ENCODE measurements at places on chromosomes 4 and X.

- no peak for DNase-seq
Observed at GRCh38 chr4:11223311-11223710, 205.4 kb downstream of the HS3ST1 start.

DNA sequence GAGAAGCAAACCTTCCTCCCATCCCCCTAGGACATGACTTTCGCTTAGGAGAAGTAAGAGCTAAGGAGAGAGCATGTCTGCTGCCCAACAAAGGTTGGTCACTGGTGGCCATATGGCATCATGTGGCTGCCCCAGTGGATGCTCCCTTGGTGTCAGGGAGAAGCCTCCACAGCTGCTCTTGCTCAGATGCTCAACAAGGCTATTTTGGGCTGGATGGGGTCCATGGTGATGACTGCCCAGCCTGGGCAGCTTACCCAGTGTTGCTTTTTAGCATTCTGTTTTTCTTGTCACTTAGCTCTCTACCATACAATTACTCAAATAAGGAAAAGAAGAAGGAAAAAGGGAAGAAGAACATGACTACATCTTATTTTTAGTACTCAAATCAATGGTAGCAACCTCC lies 48.9 kb upstream of the PPARGC1A start:
- DNase-seq: no peak

DNA sequence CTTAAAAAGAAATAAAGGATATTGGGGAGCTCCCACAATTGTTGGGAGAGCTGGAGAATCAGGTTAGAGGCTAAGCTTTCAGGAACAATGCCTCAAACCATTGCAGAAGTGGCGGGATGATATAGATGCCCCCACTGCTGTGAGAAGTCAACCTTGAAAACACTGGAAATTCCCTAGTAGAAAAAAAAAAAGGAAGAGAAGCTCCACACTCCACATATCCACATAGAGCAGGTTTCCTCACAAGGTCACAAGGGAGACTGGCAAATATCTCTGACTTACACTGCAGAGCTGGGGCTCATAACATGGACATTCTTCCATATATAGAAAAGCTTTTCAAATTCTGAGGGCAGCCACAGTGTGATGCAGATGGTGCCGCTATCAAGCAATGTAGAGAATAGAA lies 22.7 kb upstream of the OGT start:
- DNase-seq: no peak

DNA sequence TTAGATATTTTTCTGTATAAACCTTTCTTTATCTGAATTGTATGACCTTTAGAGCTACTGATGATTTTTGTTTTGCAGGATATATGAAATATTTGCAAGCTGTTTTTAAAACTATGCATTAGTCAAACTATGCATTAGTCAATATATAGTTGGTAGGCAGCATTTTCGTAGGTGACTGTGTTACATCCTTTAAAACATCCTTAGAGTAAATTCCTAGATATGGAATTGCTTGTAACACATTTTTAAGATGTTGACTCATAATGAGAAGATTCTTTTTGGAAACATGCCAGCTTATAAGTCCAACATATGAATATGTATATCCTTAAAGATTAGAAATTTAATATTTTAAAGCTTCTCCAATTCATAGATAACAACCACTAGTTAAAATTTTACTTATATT lies 1768.5 kb downstream of the PCDH7 start:
- no peak for DNase-seq

GRCh38 chr4:55866973-55867574 lies 13.6 kb downstream of the EXOC1 start:
- DNase-seq: peak; percentile 70

DNA sequence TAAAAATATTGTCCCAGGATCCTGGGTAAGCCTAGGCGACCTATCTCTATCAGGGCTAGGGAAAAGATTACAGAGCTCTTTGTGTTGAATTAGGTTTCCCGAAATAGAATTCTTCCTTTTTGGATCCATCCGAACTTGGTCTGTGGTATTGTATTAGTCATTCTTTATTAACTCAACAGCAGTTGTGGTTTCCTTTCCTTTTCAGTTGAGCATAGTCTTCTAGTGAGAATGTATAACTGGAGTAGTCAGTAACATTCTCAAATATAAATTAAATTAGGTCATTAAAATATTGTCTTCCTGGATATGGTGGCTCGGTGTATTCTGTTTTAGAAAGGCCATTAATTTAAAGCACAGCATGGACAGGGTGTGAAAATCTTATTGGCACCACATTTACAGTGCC lies 520.4 kb downstream of the NLGN4X start:
- no peak for DNase-seq

- no peak for DNase-seq
Observed at GRCh38 chr4:40357738-40358137, 22.6 kb downstream of the CHRNA9 start.

DNA sequence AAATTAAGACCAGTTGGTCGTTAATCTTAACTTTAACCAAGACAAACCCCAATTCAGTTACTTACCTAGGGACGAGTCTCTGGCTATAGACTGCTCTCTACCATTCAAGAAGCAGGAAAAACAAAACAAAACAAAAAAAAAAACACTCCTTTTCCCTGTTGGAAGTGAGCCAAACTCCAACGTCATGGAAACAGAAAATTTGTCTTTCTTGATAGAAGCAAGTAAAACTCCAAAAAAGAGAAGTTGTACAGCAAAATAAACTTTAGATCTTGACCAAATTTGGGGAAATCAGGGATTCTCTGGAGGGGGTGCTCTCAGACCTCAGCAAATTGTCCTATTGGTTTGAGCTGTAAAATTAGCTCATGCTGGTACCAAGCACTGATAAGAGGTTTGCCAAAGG lies 3.7 kb downstream of the CNGA1 start:
- no peak for DNase-seq

GRCh38 chr4:145956288-145956890 lies 17.8 kb upstream of the ZNF827 start:
- peak; percentile 25 for DNase-seq

DNA sequence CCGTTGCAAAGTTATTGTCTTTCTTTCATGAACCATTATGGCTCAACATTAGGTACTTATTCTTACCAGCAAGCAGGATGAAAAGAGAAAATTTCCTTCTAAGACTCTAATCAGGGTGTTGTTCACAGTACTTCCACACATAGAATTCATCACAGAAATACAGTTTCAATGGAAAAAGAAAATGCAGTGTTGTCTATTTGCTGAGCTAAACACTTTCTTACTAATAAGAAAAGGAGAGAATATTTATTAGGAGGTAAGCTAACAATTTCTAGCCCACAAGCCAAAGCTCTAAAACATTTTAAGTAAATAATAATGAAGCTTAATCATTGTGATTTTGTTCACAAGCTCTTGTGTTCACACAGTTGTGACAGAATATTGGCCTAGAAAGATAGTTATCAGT lies 1772.8 kb upstream of the PCDH7 start:
- DNase-seq: no peak

DNA sequence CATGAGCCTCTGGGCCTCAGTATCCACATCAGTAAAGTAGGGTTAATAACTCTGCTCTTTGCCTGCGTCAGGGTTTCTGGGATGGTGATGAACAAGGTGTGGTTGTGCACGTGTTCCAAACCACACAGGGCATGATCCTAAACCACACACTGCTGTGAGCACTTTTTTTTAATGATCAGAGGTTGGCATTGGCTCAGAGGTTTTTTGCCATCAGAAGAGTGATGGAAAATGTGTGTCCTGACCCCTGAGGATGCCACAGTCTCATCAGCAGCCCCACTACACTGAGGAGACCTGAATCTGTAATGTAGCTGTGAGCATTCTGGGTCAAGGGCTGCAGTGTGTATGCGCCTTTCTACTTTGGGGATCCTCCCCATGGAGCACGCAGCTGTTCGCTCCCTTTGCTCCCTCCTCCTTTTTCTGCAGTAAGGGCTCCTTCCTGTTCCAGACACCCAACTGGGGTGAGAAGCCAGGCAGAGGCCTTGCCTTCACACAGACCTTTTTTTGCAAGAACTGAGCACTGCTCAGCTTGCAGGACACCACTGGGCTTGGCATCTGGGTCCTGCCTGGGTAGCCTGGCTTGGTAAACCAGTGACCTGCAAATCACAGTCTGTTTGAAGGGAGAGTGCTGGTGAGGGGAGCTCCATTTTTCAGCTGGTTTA lies 87.5 kb downstream of the MAMLD1 start:
- no peak for DNase-seq

GRCh38 chr4:2745981-2746806 lies 9.9 kb downstream of the TNIP2 start:
- DNase-seq: peak; percentile 46

DNA sequence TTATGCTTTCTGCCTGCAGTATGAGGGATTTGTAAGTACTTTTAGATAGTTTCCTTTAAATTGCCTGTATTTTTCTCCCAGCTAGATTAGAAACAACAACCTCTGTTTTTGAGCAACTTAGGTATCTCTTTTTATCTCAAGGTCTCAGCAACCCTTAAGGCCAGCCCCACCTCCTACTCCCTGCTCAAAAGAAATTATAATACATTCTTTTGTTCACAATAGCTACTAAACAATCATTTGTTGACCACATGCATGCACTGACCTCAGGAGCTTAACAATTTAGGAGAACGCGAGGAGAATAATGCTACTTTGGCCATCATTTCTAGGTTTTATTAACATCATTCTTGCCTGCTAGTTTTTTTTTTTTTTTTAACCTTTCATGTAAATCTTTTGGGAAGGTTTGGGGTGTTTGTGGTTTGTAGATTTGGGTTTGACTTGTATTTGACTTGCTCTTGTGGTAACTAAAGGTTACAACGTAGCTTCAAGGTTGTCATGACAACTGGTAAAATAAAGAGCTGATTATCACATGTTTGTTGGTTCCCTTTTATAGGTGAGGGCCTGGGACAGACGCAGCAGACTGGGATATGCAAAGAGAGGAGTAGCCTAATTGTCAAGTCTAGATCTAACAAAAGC lies 145.4 kb upstream of the PLAC1 start:
- DNase-seq: no peak

GRCh38 chr4:156764846-156765245 lies 206.8 kb downstream of the PDGFC start:
- no peak for DNase-seq

DNA sequence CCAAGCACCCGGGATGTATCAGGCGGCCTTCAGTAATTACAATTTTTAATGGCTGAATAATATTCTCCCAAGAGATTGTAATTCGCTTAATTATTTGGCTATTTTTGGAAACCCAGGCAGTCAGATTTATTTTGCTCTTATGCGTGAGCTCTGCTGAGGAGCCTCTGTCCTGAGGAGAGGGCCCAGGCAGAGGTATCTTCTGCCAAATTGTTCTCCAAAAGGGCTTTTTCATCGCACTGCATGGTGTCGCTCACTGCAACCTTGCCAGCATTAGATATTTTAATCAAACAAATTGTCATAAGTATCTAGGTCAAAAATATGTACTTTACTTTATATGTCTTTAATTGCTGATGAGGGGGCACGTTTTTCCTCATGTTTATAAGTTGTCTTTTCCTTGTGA lies 5.8 kb downstream of the ATP2B3 start:
- no peak for DNase-seq

DNA sequence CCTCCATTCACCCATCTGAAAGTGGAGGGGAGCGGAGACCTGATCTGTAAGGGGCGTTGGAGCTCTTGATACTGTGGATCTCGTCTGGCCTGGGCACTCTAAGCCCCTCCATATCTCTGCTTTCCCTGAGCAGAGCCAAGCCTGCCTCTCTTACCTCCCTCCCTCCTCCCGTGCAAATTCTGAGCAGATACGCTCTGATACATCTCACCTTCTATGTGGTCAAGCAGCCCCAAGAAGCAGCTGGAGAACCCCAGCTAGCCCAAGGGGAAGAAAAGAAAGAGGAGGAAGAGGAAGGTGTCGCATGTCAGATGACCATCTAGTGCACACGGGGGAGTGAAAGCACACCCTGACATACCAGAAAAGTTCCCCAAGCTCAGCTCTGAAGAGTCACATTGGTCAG lies 1.9 kb upstream of the DGAT2L6 start:
- no peak for DNase-seq

- DNase-seq: no peak
Observed at GRCh38 chrX:151741606-151742005, 7.1 kb downstream of the CNGA2 start.

- no peak for DNase-seq
Observed at GRCh38 chr4:127362686-127363085, 270.1 kb upstream of the INTU start.

DNA sequence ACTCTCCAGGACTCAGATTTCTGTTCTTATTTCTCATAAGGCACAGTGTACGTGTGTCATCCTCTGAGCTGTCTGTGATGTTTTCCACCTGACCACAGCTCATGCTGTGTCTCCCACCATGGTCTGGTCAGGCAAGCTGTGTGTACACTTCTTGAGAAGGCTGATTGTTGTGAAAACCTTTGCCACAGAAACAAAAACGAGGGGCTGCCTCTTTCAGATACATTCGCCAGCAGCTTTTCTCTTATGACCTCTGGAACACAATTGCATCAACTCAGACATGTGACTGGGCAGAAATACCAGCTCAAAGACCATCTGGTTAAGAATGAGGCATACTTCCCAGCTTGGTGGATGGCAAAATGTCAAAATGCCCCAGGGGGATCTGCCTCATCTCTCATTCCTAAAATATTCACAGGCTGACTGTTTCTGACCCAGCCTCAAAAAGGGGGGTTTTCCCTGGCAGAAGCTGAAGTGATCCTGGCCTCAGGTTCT lies 46.1 kb downstream of the PGRMC2 start:
- DNase-seq: no peak

- DNase-seq: no peak
Observed at GRCh38 chr4:141388481-141388880, 167.8 kb downstream of the ZNF330 start.

DNA sequence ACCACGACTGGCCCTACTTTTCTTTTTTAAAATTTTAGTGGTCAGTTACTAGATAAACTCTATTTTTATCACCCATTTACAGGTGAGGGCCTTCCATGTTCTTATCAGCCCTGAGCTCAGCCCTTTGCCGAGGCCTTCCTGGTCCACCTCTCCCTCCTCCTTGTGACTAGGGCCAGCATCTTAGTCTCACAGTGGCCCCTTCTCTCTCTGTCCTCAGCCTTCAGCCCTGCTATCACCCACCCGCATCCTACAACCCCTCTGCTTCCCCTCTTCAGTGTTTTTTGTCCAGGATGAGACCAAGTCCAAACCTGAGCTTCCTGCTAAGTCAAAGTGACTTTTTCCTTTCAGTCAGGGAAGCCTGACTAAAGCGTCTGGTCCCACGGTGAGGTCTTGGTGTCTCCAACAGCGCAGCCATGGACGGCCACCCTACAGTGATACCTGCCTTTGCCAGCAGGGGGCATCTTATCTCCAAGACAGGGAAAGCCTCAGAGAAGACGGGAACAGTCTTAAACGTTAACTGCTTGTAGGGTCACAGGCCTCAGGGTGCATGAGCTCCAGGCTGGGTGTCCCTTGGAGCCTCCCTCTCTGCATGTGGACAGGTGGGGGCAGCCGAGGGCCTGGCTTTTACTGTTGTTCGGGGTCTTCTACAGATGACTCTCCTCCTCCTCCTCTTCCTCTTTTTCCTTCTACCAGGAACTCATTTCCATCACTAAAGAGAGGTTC lies 11.7 kb upstream of the GAGE10 start:
- peak; percentile 78 for DNase-seq

Measured in Peyer's patch (tissue), 4 donors.